B cell (primary cell): ENCODE measurements at places on chromosomes 1 and 21.

DNA sequence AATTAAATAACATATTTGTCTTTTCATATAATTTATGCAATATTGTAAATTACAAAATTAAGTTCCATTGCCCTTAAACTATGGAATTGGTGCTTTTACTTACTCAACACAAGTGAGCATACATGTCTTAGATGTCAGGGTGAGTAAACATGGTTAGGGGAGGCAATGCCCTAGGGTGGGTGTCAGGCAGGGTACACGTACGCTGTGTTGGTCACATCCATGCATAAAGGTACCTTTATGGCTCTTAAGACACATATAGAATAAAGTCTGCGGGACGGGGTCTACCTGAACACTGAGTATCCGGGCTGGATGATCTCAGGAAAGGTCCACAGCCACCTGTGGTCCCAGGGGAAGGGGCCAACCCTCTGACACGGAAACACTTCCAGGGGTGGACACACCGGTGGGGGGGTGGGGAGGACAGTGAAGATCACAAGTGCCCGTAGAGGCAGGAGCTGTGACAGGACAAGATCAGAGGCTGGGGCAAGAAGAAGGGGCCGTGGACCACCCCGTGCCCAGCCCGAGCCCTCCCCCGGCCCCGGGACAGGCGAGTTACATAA is 720 bp downstream of the LIN9 start:
- H3K4me1 ChIP-seq: peaks cover 14% of the 10 kb centered on the region
- H3K27ac ChIP-seq: peak overlapping the region; percentile 81

GRCh38 chr1:4755864-4756504 is 101.6 kb downstream of the AJAP1 start:
- H3K27ac ChIP-seq: no peak overlapping the region
- no peak overlapping the region for H3K4me3 ChIP-seq
- H3K4me1 ChIP-seq: no peaks in the 10 kb centered on the region
- H3K27me3 ChIP-seq: no peaks in the 10 kb centered on the region
- H3K36me3 ChIP-seq: no peaks in the 10 kb centered on the region
- no peak for DNase-seq

DNA sequence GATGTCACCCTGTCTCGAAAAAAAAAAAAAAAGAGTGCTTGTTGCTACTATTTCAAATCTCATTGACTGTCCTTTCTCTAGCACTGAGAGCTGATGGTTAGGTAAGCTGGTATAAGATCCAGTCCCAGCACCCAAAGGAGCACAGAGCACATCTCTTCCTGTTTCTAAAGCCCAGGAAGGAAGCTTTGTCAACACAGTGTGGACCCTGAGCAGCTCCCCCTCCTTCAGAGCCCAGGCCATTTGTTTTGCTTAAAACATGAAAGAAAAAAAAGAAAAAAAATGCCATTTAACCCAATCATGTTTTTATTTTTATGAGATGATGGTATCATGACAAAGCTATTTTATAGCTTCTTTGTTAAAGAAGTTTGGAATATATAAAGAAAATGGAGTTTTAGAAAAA is 184.1 kb upstream of the DUSP10 start:
- H3K4me3 ChIP-seq: no peak overlapping the region
- H3K27ac ChIP-seq: no peak overlapping the region
- H3K36me3 ChIP-seq: no peaks in the 10 kb centered on the region
- DNase-seq: no peak
- H3K27me3 ChIP-seq: no peaks in the 10 kb centered on the region

DNA sequence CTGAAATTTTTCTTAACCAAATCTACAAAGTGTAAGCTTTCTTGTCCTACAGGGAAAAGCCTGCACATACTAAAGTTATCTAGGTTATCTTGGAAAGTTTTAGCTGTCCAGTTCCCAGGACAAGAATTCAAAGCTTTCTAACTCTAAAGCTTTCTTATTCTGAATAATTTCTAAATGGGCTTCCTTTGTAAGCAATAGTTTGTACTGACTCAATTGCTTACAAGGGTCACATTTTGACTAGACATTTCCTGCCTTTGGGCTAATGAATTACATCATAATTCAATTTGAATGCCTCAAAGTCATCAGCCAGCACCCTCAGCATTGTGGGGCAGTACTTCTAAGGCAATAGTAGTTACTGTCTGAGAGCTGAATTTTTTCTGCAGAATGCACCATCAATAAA is 223.0 kb downstream of the LTN1 start:
- no peaks in the 10 kb centered on the region for H3K4me1 ChIP-seq
- H3K36me3 ChIP-seq: no peaks in the 10 kb centered on the region
- DNase-seq: no peak
- H3K4me3 ChIP-seq: no peak overlapping the region
- no peak overlapping the region for H3K27ac ChIP-seq

DNA sequence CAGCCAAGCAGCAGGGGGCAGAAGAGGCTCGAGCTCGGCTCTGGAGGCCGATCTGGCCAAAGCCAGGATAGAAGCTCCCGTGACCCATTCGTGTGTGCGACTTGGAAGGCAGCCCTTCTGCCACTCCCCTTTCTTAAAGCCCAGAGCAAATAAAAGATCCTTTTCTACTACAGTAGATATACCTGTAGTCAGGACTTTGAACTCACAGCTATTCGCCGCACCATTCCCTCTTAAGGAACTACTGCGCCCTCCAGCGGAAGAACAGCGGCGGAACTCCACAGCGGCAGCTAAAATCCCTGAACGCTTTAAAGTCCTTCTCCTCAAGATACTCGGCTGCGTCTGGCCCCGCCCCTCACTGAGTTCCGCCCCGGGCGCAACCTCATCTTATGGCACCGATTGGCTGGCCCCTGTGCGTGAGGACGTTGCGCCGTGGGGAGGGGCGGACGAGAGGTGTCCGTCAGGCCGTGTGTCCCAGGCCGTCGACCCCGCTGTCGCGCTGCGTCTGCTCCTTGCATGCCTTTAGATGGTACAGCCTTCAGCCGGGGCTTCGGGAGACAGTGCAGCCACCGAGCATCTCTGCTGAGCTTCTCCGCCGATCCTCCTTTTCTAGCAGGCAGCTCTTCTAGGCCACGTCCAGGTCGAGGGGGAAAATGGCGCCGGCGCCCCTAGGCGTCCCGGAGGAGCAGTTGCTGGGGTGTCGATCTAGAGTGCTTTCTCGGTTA is at the start of gene LRIG2:
LRIG2 (plus strand) TSS at position 442 of the 722 bp plus-strand sequence; CDS start at position 651, 209 bp downstream.
- H3K27ac ChIP-seq: peak within 1 kb of the TSS; percentile 77
- peak within 1 kb of the TSS; percentile 87 for H3K4me3 ChIP-seq
- H3K27me3 ChIP-seq: no peaks in the 10 kb centered on the region
- DNase-seq: peak; percentile 97
- peaks cover 18% of the 10 kb centered on the region for H3K4me1 ChIP-seq

GRCh38 chr1:228891272-228892034 is 156.2 kb downstream of the RHOU start:
- no peaks in the 10 kb centered on the region for H3K4me1 ChIP-seq
- no peak overlapping the region for H3K27ac ChIP-seq
- H3K4me3 ChIP-seq: no peak overlapping the region
- no peaks in the 10 kb centered on the region for H3K27me3 ChIP-seq

DNA sequence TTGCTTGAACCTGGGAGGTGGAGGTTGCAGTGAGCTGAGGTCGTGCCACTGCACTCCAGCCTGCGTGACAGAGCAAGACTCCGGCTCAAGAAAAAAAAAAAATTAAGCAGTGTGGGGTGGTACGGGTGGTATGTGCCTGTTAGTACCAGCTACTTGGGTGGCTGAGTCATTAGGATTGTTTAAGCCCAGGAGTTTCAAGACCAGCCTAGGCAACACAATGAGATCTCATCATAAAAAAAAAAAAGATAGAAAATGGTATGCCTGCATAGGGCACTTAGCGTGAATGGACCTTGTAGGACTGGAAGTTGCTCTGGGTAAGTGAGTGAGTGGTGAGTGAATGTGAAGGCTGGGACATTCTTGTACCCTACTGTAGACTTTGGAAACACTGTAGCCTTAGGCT is 37.0 kb downstream of the TBCE start:
- H3K27ac ChIP-seq: no peak overlapping the region
- H3K27me3 ChIP-seq: no peaks in the 10 kb centered on the region
- peaks cover 9% of the 10 kb centered on the region for H3K36me3 ChIP-seq
- no peak overlapping the region for H3K4me3 ChIP-seq
- no peak for DNase-seq

DNA sequence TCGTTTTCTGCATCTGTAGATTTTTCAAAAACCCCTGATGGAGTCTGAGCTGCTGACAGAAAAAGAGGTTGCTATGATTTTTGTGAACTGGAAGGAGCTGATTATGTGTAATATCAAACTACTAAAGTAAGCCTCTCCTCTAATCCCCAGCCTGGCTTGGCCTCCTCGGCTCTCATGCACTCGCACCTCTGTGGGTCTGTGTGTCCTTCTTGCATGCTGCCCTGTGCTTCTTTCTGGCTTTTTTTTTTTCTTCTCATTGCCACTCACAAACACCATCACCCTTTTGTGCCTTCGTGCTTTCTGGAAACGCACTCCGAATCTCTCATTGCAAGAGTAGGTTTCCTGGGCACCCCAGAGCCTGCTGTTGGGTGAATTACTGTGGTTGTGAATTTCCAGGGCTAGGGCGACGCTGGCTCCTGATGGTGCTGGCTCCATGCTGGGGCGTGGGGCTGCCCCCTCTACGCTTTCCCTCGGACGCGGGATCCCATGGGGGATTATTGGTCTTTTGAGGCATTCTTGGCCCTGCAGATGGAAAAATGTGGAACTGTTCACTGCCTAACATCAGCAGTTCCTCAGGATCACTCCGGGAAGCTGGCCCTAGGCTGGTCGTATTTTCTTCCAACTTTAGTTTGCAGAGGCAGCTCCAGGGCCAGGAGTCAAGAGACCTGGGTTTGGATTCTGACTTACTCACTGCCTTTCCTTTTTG is 56.8 kb downstream of the ATP5PO start:
- H3K4me1 ChIP-seq: no peaks in the 10 kb centered on the region
- no peaks in the 10 kb centered on the region for H3K36me3 ChIP-seq
- H3K4me3 ChIP-seq: no peak overlapping the region

GRCh38 chr1:68085752-68086151 is 35.3 kb upstream of the DIRAS3 start:
- H3K4me1 ChIP-seq: no peaks in the 10 kb centered on the region
- no peak overlapping the region for H3K4me3 ChIP-seq
- no peaks in the 10 kb centered on the region for H3K27me3 ChIP-seq

DNA sequence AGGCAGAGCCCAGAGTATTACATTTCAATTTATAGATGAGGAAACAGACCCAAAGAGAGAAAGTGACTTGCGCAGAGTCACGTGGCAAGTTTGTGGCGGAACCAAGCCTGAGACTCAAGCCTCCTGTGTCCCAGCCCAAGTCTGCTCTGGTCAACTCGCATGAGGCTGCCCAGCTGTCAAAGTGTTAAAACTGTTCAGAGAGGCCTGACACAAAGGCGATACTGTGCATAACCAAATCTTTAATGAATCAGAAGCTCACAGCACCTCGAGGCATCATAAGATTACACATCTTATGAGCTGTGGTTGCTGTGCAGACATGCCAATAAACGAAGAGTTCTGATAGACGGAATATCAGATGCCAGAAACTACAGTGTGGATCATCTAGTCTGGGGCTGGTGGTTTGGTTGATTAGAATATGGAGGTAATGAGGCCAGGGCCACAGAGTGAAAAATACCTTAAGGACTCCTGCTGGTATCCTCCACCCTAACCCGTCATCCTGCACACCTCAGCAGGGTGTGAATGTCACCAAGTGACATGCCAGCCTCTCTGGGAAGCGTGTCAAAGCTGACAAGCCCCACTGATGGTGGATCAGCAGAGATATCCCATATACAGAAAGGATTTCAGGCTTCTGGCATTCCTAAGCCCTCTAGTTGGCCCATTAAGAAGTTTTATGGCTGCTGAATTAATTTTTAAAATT is 42.2 kb downstream of the TNNT2 start:
- no peak overlapping the region for H3K4me3 ChIP-seq
- no peaks in the 10 kb centered on the region for H3K27me3 ChIP-seq
- no peaks in the 10 kb centered on the region for H3K4me1 ChIP-seq

- H3K4me1 ChIP-seq: no peaks in the 10 kb centered on the region
- DNase-seq: no peak
- H3K4me3 ChIP-seq: no peak overlapping the region
- no peak overlapping the region for H3K27ac ChIP-seq
Observed at GRCh38 chr1:56931211-56931610, 34.6 kb downstream of the C8B start.

DNA sequence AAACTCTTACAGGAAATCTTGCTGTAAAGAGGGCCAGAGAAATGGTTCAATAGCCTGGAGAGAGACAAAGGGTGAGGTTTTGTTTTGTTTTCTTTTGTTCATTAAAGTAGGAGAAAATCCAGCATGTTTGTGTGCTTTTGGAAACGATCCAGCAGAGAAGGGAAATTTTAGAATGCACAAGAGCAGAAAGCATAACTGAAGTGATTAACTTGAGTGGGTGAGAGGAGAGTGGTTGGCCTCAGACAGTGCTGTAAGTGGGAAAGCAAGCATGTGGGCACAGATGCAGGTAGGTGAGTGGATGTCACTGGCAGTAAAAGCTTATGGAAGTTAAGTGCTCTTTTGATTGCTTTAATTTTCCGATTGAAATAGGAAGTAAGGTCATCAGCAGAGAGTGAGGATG is 50.2 kb downstream of the EEIG2 start:
- no peaks in the 10 kb centered on the region for H3K4me1 ChIP-seq
- H3K4me3 ChIP-seq: no peak overlapping the region
- peaks cover 61% of the 10 kb centered on the region for H3K36me3 ChIP-seq
- H3K27ac ChIP-seq: no peak overlapping the region
- H3K27me3 ChIP-seq: no peaks in the 10 kb centered on the region

DNA sequence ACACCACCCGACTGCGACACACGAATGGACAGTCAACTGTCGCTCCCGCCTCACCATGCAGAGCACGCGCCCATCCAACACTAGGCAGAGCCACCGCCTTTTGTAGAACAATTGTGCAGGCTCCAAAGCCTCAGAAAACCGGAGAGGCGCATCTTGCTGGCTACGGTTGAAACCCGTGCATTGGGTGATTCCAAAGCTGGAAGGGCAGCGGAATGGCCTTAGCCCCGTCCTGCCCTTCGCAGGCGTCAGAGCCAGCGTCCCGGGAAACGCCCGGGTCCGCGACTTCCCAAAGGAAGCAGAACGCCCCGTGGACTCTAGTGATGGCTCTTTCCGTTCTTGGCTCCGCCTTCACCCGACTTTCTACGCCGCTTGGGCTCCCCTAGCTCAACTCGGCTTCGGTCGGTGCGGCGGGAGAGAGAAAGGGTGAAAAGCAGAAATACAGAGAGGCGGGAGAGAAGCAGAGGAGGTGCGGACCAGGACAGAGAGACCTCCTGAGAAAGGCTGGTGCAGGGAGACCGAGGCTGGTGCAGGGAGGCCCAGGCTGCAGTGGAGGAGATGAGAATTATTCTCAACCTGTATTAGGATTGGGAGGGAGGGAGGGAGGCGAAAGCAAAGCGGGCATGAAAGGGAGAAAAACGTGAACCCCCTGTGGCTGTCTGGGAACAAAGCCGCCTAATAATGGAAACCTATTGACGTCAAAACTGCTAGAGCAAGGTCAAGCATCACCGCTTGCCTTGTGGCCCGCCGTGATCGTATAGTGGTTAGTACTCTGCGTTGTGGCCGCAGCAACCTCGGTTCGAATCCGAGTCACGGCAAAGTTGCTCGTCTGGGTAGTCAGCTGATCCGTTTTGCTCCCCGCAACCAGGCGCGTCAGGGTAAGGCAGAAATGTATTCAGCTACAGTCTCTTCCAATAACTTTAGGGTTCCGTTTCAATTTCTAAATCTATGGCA is 99.5 kb downstream of the PRKAB2 start:
- H3K27ac ChIP-seq: no peak overlapping the region
- H3K27me3 ChIP-seq: peaks cover 35% of the 10 kb centered on the region
- peaks cover 7% of the 10 kb centered on the region for H3K4me1 ChIP-seq
- no peaks in the 10 kb centered on the region for H3K36me3 ChIP-seq
- no peak overlapping the region for H3K4me3 ChIP-seq
